ENCODE measurements at places on chromosomes 7 and 10.

- DNase-seq, result no peak
Measured at GRCh38 chr10:110076559-110077318, 69.0 kb downstream of the ADD3 start.

GRCh38 chr10:8050556-8051108 lies 3.9 kb upstream of the GATA3 start:
- peak; percentile 67 for DNase-seq

- DNase-seq, result no peak
Measured at GRCh38 chr7:75984130-75985008, 10.0 kb downstream of the TMEM120A start.

DNA sequence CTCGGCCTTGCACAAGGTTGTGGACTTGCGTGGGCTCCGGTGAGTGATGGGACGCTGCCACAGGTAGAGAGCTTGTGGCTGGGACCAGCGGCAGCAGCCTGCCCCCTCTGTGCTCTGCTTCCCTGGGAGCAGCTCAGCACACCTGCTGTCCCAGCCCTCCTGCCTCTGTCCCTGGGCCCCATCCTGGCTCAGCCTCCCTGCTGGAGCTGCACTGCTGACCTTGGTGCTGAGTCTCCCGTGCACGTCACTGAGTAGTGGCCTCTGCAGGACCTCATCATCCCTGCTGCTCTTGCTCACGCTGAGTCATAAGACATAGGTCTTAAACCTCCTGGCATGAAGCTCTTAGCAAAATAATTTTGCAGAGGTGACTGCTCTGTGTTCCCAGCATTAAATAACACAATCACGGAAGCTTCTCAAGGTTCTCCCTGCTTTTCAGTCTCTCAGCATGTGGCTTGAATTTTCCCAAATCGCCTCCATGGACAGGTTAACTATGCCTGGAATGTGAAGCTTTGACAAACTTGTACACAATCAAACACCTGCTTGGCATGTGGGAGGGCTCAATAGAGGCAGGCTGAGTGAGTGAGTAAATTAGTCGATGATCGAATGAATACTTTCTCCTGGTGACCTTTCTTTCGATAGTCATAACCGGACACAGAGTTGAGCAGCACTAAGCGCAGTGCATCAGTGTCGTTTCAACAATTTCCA lies 63.8 kb upstream of the NPS start:
- no peak for DNase-seq

DNA sequence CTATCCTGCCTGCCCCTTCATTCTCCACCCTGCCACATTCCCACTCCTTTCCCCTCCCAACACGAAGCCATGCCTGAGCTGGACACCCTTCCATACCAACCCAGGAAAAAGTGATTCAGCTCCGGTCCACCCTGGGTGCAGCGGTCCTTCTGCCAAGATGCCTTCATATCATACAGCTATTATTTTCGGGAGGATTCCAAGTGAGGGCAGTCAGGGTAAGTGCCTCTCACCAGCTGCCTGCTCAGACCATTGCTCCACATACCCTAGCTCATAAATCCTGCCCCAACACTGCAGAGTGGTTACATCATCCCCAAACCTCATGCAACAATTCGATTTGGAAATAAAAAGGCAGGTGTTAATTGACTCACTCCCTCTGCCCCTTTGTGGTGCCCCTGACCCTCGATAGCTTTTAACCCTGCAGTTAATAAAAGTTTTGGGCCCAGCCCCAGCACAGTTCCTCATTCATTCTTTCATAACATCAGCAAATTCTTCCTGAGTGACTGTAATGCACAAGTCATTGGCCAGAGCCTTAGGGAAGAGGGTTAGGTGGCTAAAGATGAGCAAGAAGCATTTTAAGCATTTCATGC lies 42.6 kb downstream of the ZNF503 start:
- no peak for DNase-seq

- DNase-seq, result no peak
Measured at GRCh38 chr10:62655337-62655994, 149.1 kb upstream of the ADO start.

- DNase-seq, result no peak
Measured at GRCh38 chr10:100041306-100042002, 31.7 kb upstream of the DNMBP start.

DNA sequence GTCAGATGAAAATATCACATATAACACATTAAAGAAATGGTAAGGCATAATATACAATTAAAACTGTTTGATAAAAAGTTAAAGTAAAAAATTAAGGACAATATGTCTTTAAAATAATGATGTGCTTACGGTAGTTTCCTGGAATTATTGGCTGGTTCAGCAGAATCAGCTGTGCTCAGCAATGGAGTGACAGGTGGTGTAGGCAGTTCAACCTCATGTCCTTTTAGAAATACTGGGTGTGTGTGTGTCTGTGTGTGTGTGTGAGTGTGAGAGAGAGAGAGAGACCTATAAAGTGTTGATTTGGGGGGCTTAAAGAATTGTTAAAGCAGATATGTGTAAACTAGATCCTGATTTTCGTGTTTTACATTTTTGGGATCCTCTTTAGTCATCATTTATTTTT lies 141.2 kb downstream of the ADAM22 start:
- DNase-seq, result no peak

GRCh38 chr10:67527351-67527750 lies 168.6 kb downstream of the CTNNA3 start:
- DNase-seq, result no peak

GRCh38 chr10:81570878-81571794 lies 303.9 kb upstream of the NRG3 start:
- no peak for DNase-seq

- no peak for DNase-seq
Measured at GRCh38 chr7:30912986-30913811, 1.5 kb downstream of the AQP1 start.

DNA sequence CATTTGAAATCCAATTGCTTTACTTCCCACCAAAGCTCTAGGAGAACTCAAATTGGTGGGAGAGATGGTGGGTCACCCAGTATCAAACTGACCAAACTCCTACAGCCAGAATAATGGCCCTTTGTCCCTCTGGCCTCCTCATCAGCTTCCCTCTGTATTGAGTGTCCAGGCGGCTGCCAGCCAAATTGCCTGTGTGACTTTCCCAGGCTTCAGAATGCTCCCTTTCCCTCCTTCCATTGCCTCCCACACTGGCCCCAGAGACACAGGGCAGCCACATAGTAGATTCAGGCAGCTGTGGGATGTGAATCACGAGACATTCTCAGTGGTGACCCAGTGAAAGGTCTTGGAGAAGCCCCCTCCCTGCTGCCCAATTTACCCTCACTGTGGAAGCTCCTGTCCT lies 12.7 kb upstream of the VDAC2 start:
- DNase-seq, result no peak

GRCh38 chr10:102620591-102621442 lies 23.5 kb upstream of the TRIM8 start:
- DNase-seq, result no peak

DNA sequence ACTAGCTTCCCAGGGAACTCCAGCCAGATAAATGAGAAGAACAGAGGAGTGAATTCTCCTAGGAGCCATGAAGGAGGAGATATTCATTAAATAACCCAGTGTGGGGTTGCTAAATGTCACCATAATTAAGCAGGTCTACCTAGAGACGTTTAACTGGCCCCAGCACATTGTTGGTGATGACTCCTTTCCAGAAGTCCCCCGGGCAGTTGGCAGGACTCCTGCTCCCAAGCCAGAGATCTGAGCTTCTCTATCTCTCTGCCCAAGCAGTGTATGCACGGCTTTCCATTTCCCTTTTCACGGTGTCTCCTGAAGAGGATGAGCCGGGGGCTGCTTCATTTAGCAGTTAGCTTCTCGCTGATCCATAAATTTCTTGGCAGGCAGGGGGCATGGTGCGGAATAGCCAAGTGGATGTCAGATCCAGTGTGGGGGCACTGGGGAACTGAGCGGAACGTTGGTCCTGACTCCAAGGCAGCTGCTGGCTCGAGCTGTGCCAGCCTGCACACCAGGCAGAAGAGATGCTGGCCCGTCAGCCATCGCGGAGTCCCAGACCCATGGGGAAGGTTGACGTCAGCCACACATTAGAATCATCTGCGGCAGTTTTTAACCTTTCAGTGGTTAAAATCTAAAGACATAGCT lies 142.0 kb upstream of the NPY start:
- no peak for DNase-seq

GRCh38 chr7:30679664-30680063 lies 2.6 kb downstream of the CRHR2 start:
- no peak for DNase-seq

- no peak for DNase-seq
Measured at GRCh38 chr7:128206747-128207500, 34.2 kb upstream of the LEP start.

GRCh38 chr7:120837599-120837998 lies 20.3 kb downstream of the TSPAN12 start:
- no peak for DNase-seq

- DNase-seq, result peak; percentile 69
Measured at GRCh38 chr7:30800785-30801252, 29.6 kb downstream of the MINDY4 start.

GRCh38 chr7:95933618-95934017 lies 161.3 kb downstream of the DYNC1I1 start:
- DNase-seq, result no peak

DNA sequence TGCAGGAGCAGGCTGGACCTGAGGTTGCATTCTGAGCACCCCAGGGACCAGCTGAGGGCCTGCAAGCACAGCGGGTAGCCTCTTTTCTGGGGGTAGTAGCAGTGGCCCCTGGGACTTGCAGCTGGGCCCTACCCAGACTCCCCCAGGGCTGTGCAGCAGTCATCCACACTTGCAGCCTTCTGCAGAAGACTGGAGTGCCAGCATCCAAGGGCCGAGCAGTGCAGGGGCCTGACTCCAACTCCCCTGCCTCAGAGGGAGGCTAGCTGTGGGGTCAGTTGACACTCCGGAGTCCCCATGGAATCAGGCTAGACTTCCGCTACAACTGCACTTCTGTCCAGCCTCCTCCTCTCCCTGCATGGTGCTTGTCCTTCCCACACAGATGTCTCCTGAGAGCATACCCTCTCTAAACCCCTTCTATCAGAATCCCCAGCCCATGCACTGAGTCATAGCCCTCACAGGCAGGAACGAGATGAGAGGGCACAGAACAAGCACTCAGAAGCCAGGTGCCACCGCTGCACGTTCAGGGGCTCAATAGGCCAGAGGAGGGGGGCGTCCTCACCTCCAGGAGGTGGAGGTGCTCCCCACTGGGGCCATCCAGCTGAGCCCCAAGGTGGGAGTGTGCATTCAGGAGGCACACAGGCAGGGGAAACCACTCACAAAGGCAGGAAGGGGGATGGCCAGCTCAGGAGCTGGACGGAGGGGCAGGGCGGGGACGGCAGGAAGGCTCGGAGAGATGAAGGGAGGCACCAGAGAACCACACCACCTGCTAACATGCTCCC lies 7.5 kb downstream of the RASGEF1A start:
- DNase-seq, result no peak

GRCh38 chr10:71512761-71513539 lies 116.2 kb downstream of the CDH23 start:
- DNase-seq, result no peak

DNA sequence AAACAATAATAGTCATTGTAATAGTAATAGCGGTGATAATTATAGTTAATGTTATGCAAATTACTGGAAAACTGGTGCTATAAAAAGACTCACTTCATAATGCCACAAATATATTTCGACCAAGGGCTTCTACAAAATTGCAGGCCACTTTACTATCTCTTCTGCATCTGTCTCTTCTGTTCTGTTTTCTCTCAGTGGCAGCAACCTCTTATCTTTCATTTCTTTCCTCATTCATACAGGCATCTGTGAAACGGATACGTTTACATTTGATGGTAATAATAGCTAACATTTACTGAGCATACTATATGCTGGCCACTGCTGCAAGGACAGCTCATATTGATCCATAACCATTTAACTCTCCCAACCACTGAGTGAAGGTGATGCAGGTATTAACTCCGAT lies 537.4 kb upstream of the PFKP start:
- DNase-seq, result no peak

- DNase-seq, result no peak
Measured at GRCh38 chr10:78960316-78960800, 108.4 kb upstream of the ZMIZ1 start.

DNA sequence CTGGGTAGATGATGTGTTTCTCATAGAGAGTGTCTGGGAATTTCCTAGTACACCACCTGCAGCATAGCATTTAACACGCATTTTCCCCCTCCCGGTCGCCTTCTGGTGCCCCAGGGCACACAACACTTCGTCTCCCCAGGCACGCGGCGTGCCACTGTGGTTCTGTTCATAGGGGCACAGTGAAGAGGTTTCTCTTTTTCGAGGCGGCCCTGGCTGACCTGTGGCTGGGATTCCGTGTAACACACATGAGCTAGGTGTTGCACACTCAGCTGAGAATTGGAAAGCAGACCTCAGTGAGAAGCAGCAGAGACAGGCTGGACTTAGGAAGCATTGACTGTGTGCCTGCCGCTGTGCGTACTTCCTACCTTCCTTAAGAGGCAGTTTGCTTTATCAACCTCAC lies 214.3 kb upstream of the SHH start:
- DNase-seq, result no peak

- DNase-seq, result peak; percentile 63
Measured at GRCh38 chr10:73625004-73625883, 16.0 kb downstream of the MYOZ1 start.

DNA sequence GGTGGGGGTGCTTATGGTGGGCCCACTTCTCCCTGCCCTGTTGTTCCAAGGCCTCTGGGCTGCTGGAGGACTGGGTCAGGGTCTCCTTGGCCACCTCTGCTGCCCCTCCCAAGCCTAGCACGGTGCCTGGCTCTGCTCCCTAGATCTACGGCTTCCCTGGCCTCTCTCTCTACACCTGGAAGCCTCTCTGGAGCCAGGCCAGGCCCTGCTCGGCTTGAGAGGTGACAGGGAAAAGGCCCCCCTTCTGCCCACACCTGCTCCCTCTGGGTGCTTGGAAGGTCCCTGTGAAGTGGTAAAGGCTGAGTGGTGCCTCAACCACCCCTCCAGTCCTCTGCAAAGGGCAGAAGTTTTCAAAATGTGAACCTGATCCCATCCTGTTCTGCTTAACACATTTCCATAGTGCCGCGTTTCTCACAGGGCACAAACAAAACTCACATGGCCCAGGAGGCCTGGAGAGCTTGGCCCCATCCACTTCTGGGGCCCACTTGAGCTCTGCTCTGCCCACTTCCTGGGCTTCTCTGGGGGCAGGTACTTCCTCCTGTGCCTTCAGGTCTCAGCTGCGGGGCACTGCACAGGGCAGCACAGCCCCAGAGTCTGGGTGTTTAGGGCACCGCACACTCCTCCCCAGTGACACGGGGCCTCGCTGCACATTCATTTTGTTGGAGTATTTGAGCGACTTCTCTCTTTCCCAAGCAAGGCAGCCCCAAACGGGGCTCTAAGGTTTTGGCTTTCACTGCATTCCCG lies 169.9 kb downstream of the PIP4K2A start:
- DNase-seq, result no peak

Measured in neuronal stem cell (in vitro differentiated cells).